ENCODE measurements at places on chromosomes 16 and 17. TPM values are rescaled to one million over a fixed set of nuclear protein-coding genes. Genes with fewer than 3 reads are reported as not detected.

The HASPIN gene
- total RNA-seq: 9.4 TPM

The STAC2 gene
- total RNA-seq: 0.04 TPM

- DNase-seq: no peak
These were observed 21.3 kb upstream of the EMP2 start for GRCh38 chr16:10601444-10602408.

GRCh38 chr17:14361945-14362508 is 61.1 kb downstream of the HS3ST3B1 start:
- DNase-seq: no peak

DNA sequence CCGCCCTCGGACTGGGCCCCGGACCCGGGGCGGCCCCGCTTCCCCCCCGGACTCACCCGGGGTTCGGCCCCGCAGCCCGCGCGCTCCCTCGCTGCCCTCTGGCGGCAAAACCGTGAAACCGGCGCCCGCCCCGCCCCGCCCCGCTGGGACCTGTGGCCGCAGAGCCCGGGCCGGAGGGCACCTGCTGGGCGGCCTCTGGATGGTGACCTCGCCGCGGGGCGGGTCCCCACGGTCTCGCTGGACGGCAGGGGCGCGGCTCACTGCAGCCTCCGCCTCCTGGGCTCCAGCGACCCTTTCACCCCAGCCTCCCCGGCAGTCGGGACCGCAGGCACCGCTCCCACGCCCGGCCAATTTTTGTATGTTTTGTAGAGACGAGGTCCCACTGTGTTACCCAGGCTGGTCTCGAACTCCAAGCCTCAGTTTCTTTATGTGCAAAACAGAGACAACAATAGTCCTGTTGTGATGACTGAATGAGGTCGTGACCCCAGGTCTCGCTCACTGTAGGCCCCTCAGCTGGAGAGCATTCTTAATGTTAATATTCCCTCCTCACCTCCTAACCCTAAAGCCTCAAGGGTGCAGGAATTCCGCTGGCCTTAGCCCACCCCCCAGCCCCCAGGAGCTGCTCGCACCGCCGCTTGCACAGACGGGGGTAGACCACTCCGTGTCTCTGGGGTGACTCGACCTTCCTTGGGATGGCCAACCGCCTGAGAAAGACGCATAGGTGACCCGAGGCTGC is 33.7 kb upstream of the RPH3AL start:
- DNase-seq: no peak

GRCh38 chr17:40153603-40154236 is 13.4 kb downstream of the CASC3 start:
- DNase-seq: no peak

The SLC6A4 gene
- total RNA-seq: not detected
